ENCODE measurements at places on chromosomes 11 and 22.

- DNase-seq = no peak
These were observed 605.8 kb downstream of the TBC1D22A start for GRCh38 chr22:47367993-47368945.

DNA sequence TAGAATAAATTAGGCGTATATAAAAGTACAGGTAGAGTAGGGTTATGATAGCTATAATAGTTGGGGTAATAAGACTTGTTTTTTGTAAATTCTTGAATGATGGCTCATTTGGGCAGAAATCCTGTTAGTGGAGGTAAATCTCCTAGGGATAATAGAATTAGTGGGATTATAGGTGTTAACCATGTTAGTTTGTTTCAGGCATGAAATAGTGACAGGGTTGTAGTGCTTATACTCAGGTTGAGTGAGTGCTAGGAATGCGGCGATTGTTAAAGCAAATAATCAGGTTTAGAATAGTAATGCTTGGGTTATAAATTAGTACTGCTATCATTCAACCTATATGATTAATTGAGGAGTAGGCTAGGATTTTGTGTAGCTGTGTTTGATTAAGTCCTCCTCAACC lies 297.1 kb downstream of the DYNC2H1 start:
- no peak for DNase-seq

- DNase-seq = no peak
These were observed 1454.7 kb downstream of the FAM181B start for GRCh38 chr11:81278991-81279390.

DNA sequence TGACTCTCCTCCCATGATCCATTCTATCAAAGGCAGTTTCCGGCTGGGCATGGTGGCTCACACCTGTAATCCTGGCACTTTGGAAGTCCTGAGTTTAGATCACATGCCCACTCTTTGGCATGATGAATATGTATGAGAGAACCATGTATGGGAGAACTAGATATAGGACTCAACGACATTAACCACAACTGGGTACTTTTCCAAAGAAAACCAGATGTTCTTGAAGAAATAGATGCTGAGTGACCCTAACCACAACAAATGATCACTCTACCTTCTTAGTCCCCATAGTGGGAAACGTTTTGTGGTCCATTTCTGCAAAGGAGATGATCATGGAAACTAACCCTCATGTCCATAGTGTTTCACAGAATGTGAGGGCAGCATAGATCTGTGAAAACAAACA lies 13.6 kb downstream of the FJX1 start:
- DNase-seq = no peak

DNA sequence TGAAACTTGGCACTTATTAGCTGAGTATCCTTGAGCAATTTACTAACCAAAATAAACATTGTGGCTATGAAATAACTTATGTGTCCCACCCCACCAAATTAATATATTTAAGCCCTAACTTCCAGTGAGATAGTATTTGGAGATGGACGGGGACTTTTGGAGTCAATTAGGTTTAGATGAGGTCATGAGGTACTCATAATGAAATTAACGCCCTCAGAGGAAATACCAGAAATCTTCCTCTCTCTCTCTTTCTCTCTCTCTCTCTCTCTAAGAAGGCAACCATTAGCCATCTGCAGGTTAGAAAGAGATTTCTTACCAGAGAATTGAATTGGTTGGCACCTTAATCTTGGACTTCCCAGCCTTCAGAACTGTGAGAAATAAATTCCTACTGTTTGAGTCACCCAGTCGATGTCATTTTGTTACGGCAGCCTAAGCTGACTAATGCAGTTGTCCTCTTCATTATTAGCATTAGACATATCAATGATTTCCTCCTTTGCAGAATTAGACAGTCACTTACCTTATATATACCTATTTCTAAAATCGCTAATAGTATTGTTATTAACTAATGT lies 1284.0 kb downstream of the FAM181B start:
- DNase-seq = no peak

- DNase-seq = peak; percentile 20
These were observed 13.2 kb upstream of the AMPD3 start for GRCh38 chr11:10441652-10442503.

DNA sequence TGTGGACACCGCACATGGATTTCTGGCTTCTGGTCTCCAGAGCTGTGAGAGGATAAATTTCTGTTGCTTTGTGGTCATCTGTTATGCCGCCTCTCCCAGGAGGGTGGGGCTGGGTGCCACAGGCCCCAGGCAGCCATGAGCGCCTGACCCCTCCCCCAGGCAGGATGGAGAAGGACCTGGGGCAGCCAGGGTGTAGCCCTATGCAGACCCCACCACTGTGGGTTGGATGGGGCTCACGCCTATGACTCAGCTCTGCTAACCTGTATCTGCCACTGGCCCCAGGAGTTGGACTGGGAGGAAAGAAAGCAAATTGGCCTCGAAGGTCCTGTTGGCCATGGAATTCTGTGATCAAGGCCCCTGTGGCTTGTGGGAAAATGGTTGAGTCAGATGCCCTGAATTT lies 1351.1 kb downstream of the BRD1 start:
- no peak for DNase-seq

DNA sequence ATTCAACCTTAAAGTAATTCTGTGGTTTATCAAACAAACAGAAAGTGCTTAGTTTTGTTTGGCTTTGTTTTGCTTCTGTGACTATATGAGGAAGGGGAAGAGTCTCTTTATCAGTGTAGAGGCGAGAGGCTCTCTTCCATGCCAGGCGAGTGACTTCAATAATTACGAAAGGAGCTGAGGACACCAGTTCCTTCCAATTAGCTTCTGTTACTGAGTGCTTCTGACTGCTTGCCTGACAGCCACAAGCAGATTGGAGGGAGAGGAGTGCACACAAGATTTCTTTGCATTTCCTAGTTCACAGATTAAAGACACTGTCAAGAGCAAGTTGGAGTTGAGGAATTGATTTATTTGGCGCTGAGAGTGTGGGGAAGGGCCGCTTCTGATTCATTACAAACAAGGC lies 1484.5 kb upstream of the TENM4 start:
- no peak for DNase-seq

DNA sequence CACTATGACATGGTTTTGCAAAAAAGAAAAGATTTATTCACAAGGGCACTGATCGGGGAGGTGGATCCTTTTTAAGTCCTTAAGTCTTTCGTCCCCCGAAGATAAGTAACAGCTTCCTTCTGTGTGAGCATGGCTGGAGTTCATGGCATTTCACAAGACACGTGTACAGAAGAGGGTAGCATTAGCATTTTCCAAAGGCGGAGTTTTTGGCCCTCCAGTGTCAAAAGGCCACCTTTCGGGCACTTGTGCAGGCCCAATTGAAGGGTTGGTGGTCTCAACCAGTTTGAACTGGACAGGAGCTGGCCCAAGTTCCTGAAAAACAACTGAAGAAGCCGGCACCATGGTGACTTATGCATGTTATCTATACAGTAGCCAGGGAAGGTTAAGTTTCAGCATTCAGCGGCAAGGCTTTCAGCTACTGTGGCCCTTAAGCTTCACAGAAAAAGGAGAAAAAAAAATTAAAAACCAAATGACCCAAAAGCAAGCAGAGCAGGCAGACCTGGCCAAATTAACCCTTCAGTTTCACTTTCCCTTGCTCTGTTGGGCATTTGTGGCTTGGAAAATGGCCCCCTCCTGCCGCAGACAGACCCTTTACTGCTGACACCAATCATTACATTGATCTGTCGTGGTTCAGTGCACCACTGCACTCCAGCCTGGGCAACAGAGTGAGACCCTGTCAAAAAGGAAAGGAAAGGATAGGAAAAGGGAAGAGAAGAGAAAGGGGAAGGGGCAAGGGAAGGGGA lies 18.7 kb downstream of the ZNF74 start:
- no peak for DNase-seq

DNA sequence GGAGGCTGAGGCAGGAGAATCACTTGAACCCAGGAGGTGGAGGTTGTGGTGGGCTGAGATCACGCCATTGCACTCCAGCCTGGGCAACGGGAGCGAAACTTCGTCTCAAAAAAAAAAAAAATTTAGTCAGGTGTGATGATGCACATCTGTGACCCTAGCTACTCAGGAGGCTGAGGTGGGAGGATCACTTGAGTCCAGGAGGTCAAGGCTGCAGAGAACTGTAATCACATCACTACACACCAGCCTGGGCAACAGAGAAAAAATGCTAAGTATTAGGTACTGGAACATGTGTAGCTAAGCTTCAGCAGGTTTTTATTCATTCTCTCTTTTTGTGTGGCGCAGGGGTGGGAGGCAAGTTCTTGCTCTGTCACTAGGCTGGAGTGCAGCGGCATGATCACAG lies 64.2 kb upstream of the SLN start:
- no peak for DNase-seq

DNA sequence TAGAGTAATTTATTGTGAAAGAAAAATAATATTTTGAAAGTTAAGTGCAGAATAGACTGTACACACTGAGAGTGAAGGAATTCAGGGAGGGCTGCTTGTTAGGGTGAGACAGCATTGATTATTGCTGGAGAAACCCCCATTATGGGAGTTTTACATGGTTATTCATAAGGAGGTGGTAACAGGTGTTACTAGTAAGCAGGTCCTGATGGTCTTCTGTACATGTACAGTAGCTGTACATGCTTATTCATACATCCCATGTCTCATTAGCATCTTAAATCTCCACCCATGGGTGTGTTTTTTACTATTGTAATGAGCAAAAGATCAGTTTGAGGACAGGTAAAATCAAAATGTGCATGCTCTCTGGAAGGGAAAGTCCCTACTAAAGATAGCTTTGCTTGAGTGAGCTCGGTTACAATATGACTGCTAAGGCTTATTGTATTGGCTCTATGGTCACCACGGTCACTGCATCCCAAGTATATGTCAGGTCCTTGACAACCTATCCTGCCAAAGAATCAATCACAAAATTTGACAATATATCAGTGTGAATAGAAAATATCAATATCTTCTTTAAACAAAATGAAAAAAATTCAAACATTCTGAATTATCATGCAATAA lies 6.2 kb downstream of the KDM4F start:
- no peak for DNase-seq

- DNase-seq = no peak
These were observed 160.9 kb downstream of the CACNA1I start for GRCh38 chr22:39731481-39731880.

GRCh38 chr22:38221908-38222796 lies 20.4 kb downstream of the MAFF start:
- no peak for DNase-seq

DNA sequence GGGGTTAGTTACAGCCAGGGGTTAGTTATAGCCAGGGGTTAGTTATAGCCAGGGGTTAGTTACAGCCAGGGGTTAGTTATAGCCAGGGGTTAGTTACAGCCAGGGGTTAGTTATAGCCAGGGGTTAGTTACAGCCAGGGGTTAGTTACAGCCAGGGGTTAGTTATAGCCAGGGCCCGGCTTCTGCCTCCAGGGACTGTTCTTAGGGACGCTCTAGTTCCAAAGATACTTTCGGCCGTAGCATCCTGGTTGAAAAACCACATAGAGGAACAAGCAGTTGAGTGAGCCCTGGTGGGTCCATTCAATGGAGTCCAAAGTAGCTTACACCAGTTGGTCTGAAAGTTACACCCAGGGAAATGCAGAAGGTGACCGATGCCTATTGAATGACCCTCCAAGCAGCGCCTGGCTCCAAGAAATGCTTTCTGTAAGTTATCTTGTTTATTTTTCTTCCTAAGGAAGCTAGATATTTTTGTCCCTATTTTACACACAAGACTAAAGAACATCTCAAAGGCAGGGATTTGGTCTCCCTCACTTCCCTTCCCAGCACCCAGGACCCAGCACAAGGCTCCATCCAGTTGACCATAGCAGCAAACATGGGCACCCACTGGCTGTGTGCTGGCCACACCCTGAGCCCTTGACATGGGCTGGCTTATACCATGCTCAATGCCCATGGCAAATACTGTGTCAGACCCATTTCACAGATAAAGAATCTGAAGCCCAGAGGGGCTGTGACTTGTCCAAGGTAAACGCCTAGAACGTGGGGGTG lies 49.7 kb upstream of the SHISAL1 start:
- DNase-seq = no peak

- no peak for DNase-seq
These were observed 5.1 kb upstream of the ENDOD1 start for GRCh38 chr11:95084509-95084908.

DNA sequence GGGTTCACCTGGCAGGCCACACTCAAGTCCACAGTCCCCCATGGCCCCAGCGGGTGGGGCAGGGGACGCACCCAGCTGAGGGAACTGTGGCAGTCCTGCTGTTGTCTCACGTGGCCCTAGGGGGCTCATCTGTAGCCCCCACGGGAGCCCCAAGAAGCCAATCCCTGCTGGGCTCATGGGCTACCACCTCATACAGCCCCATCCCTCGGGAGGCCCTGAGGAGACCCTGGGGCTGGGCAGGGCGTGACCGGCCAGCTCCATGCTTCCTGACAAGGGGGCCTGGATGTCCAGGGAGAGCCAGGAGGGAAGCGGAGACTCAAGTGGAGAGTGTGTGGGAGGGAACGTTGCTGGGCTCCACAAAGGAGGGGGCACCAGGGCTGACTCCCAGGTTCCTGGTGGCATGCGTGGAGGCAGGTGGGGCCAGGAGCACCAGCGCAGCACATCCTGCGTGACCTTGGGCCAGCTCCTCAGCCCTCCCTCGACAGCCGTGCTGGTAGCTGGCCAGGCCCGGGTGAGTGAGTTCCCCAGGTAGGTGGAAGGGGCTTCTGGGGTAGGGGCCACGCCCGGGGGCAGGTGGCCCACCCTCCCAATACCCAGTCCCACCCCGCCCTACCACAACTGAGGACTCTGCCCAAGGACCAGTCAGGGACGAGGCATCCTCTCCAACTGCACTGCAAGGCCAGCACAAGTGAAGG lies 7.9 kb downstream of the RTN4R start:
- no peak for DNase-seq

DNA sequence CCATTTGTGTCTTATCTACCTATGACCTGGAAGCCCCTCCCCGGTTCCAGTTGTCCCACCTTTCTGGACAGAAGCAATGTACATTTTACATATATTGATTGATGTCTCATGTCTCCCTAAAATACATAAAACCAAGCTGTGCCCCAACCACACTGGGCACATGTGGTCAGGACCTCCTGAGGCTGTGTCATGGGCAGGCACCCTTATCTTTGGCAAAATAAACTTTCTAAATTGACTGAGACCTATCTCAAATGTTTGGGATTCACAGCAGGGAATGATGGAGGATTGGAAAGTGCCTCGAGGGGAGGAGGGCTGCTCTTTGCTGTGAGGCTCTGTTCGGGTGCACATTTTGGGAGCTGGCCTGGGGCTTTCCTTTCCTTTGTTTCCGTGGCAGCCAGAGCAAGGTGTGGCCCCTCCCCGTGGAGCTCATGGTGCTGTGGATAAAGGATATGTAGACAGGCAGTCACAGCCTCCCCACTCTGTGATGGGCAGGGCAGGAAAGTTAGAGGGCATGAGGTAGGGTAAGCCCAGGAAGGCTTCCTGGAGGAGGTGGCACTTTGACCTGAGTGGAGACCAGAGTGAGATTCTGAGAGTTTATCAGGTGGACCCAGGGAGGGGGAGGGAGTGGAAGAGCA lies 615.6 kb downstream of the TBC1D22A start:
- no peak for DNase-seq

GRCh38 chr11:35334385-35335090 lies 84.8 kb downstream of the SLC1A2 start:
- peak; percentile 25 for DNase-seq

- DNase-seq = peak; percentile 57
These were observed 177.6 kb downstream of the IGLL1 start for GRCh38 chr22:23402275-23403151.

Measured in CD4-positive, alpha-beta T cell treated with Interferon gamma for 1 hour (primary cell).